ENCODE measurements at places on chromosomes 2 and 18. TPM values are rescaled to one million over a fixed set of nuclear protein-coding genes. Genes with fewer than 3 reads are reported as not detected.
A peak's percentile ranks its signal among the peaks of the same experiment; 100 is the strongest.

- peaks cover 2% of the 10 kb centered on the region for H3K27me3 ChIP-seq
- no peaks in the 10 kb centered on the region for H3K4me1 ChIP-seq
- DNase-seq = no peak
- H3K36me3 ChIP-seq = peaks cover 4% of the 10 kb centered on the region
These were observed 105.5 kb upstream of the ACKR3 start for GRCh38 chr2:236464140-236464539.

Gene PIEZO2
- not detected for total RNA-seq

- H3K4me1 ChIP-seq = peaks cover 94% of the 10 kb centered on the region
- peaks cover 16% of the 10 kb centered on the region for H3K36me3 ChIP-seq
- peak overlapping the region; percentile 84 for H3K4me3 ChIP-seq
These were observed 66.0 kb downstream of the CDH2 start for GRCh38 chr18:28110924-28111323.

DNA sequence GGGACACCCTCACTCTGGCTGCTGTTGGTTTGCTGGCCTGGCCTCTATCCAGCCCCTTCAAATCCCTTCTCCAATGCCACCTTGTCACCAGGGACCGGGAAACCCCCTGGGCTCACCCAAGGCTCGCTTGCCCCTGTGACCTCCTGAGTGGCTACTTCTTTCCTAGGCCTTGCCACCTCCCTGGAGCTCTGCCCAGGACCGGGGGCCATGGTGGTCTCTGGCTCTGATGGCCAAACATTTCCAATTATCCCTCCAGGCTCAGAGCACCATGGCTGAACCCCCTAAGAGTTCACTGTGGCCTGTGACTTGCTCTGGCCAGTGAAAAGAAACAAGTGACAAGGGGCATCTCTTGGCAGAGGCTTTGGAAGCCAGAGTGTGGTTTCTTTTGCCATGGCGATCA, 237.6 kb downstream of the TFCP2L1 start:
- no peak for DNase-seq
- no peak overlapping the region for H3K4me3 ChIP-seq
- peaks cover 44% of the 10 kb centered on the region for H3K27me3 ChIP-seq
- peaks cover 4% of the 10 kb centered on the region for H3K36me3 ChIP-seq

DNA sequence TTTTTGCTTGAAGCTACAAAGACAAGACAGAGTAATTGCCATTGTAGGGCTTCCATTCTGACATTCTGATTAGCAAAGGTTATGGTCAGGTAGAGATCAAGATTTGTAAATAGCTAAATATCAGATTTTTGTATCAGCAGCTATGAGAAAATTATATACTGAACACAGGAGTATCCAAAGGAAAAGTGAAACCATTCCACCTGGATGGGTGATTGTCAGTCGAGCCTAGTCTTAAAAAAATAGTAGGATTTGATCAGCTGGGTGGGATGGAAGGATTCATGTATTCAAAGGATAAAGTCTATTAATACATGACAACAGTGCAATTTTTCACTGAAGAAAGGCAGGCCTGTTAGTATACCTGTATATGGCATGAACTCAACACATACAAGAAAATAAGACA, 222.7 kb downstream of the GCA start:
- H3K36me3 ChIP-seq = no peaks in the 10 kb centered on the region
- no peak overlapping the region for H3K27ac ChIP-seq
- no peak overlapping the region for H3K4me3 ChIP-seq
- no peaks in the 10 kb centered on the region for H3K27me3 ChIP-seq

All from HFFc6 (cell line).